ENCODE measurements at places on chromosomes 5 and 9.
A peak's percentile ranks its signal among the peaks of the same experiment; 100 is the strongest.

GRCh38 chr5:52497133-52497693 is 290.5 kb upstream of the ITGA1 start:
- no peak for DNase-seq

DNA sequence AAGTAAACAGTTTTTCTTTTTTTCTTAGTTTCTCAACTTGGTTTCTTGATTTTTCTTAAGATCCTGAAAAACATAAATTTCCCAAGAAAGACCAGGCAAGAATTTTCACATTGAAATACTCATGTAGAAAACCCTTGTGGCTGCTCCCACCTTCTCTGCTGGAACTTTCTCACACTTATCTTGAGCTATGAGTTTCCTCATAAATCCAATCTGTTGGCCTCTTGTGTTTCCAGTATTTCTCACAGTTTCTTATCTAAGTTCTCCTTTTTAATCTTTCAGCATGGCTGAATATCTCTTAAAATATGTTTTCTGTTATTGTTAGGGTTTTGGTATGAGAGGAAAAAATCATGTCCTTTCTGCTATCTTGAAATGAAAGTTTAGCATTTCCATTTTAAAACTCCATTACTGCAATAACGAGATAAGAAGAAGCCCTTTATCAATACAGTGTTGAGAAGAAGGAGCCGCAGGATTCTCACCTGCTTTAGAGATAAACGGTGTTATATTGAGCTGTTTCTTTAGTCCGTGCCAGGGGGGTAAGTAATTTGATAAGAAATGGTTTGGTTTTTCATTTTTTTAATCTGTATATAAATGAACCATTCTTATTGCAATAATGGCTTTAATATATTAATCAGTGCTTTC is 89.3 kb downstream of the ALDH1A1 start:
- DNase-seq, result no peak

DNA sequence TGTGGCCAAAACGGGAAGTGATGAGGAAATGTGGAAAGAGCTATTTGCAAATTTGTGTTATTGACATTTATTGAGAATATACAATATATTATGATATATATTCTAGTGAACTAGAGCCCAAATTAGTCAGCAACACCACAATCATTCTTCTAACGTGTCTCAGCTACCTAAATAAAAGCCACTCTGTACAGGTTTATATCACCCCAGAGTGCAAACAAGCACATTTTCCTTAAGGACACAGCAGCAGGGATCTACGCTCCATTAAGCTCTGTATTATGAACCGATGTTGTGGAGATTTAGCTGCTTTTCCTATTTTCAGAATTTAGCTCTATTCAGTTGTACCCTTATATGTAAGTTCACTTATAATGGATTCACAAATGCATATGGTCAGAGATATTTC is 77.9 kb downstream of the CDH18 start:
- DNase-seq, result no peak

- DNase-seq, result no peak
Observed at GRCh38 chr5:115586525-115587146, 15.6 kb downstream of the TICAM2 start.

DNA sequence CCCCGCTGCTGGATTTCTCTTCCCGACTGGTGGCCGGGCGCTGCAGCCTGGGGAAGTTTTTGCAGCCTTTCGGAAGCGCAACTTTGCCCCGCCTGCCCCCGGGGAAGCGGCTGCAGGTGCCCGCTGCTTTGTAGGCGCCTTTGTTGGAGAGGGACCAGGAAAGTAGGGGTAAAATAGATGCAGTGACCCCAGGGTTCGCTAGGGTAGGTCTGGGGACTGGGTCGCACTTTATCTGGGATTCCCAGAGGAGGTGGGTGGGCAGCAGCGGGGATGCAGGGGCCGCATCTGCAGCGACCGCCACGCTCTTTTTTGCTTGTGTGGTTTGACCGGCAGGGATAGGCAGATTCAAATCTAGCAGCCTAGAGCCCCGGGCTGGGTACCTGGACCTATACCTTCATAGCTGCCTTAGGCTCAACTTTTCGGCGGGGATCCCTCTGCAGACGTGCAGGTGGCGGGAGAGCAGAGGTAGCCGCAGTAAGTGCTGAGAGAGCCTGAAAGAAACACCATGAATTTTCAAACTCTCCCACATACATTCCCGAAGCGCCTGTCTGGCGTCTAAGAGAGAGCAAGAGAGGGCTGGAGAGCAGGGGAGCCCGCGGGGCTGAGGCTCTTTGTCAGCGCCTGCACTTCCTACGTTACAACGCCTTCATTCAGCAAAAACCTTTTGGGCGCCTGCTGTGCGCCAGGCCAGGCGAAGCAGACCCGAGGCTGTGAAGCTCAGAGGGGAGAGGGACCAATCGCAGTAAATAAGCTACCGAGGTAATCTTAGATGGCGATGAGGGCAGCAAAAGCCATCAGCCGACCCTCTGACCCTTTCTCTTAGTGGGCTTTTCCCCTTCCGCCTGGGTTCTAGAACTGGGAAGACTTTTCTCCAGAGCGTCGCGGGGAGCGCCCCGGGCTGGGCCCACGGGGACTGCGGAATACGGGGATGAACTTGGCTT is 642 bp downstream of the SV2C start:
- DNase-seq, result no peak

- no peak for DNase-seq
Observed at GRCh38 chr5:132915681-132916080, 42.2 kb downstream of the LEAP2 start.

DNA sequence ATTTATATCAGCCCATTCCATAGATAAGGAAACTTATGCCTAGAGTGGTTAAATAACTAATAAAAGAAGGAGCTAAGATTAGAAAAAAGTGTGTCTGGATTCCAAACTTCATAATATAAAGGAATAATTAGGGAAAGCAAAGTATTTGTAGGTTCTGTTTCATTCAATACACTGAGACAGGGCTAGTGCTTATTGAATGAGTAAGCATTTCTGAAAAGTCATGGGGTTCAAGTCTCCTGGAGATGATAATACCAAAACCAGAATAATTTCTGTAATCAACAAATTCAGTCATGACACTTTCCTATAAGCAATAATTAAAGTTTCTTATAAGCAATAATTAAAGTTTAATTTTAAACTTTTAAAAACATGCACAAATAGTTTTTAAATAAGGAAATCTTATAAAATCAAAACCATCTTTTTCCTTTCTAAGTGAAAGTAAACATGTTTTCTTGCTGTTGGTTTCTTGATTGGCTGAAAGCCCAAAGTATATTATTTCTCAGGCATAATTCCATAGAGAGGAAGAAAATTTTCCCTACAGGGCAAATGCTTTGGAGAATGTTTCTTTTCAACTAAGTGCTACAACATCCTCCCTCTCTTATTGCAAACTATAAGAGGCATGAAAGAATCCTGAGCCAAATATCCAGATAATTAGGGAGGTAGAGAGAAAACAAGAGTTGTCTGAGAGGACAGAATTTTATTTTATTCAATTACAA is 510.2 kb downstream of the PRELID2 start:
- no peak for DNase-seq

DNA sequence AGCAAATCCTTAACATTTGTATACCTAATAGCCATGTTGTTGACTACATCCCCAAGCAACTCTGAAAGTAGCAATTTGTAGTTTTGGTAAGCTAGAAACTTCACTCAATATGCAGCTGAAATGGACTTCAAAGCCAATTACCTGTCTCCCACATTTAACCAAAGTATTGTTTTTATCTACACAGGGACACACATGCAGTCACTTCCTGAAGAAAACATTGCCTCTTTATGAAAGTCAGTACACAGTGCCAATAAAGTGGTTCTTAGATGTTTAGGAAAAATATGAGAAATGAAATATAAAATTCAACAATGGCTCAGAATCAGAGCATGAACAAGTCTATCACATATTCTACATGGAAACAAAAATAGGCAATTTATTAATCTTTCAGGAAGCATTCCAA is 49.2 kb downstream of the OXCT1 start:
- DNase-seq, result no peak

DNA sequence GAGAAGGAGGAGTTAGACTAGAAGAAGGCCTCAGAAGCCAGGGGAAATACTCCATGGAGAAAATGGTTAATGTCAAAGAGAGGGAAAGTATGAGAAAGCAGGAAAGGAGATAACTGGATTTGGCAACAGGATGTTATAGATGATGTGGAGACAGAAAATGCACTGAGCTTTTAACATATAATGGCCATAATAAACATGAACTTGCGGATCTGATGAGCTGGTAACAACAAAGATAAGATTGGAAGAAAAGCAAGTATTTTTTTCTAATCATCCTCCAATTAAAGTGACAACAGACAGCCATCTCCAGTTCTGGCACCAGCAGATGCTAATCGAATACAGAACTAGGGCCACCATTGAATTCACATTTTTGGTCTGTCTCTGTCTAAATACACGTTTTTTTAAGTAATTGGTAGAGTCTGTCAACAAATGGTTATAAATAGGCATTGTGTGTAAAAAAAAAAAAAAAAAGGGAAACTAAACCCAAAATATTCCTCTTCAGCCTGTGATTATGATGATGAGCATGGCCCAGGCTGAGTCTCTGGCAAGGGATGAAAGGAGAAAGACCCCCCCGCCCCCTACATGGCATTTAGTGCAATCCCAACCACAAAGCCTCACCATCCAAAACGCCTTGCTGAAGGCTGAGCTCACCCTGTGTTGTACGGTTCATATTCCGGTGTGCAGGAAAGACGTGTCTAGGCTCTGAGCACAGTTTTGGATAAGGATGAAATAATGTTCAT is 149.5 kb upstream of the LHFPL2 start:
- DNase-seq, result no peak

GRCh38 chr5:133440467-133441115 is 171.8 kb downstream of the FSTL4 start:
- DNase-seq, result no peak

DNA sequence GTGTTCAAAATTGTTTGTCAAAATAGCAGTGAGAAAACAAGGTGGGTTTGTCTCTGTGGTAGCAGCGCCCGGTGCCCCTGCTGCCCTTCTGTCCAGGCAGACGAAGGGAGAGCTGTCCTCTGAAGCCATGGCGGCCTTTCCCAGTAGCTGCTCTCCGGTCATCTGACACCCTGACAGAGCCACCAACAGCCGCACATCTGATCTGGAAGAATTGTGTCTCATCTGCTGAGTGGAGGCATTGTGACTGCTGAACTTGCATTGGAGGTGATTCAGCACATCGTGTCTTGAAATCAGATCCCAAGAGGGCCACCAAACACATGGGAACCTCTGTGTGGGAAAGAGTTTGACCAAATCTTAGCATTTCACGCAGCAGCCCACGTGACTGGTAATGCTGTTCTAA is 337.6 kb upstream of the IRX1 start:
- no peak for DNase-seq

GRCh38 chr5:106306313-106307028 is 1364.3 kb downstream of the EFNA5 start:
- no peak for DNase-seq

GRCh38 chr9:75108571-75108970 is 20.3 kb downstream of the OSTF1 start:
- no peak for DNase-seq

DNA sequence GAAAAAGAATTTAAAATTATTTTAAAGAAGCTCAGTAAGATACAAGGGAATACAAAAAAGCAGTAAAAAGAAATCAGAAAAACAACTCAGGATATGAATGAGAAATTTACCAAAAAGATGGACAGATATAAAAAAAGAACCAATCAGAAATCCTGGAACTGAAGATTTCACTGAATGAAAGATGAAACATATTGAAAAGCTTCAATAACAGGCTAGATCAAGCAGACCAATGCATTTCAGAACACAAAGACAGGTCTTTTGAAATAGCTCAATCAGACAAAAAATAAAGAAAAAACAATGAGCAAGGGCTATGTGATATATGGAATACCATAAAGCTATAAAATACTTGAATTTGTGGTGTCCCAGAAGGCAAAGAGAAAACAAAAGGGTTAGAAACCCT is 322.6 kb upstream of the POU5F2 start:
- no peak for DNase-seq

DNA sequence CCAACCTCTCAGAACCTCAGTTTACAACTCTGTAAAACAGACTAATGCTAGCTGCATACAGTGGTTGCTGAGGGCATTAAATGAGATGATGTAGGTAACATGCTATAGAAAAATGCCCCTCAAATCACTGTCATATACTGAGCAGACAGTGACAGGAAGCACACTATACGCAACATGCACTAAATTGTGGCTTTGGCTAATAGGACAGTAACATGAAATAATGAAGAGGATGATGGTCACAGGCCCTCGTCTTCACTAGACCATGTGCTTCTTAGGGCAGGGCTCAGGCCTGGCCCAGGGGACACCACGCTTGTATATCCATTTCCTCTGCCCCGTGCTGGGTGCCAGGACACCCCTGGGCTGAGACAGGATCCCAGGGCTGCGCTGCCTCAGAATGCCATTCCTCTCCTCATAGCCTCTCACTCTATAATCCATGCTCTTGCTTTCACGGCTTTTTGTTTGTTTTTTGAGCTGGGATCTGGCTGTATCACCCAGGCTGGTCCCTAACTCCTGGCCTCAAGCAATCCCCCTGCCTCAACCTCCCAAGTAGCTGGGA is 18.9 kb downstream of the CSF1R start:
- DNase-seq, result no peak

DNA sequence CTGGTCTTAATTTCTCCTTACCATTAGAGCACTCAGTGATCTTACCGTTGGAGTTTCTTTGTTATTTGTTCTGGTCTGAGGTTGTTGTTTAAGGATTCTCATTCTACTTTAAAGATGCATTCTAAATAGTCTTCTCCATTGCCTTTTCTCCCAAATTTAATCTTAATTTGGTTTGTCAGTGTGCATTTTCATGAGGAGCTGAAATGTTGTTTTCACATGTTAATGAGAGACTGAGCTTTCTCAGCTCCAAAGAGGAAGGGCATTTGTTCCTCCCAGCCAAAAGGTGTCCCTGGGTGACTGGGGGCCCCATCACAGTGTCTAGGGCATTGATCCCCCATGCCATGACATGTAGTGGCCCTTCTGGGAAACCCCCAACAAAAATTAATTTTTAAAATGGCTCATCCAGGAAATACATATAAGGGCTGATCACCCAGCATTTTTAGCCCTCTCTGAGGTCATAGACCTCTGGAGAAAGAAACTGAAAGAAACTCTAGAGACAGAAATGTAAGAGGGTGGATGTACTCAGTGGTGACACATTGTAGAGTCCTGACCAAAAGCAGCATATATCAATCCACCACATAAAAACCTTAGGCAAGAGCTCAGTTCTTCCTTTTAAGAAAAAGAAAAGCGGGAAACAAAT is 240.4 kb upstream of the RAI14 start:
- no peak for DNase-seq

DNA sequence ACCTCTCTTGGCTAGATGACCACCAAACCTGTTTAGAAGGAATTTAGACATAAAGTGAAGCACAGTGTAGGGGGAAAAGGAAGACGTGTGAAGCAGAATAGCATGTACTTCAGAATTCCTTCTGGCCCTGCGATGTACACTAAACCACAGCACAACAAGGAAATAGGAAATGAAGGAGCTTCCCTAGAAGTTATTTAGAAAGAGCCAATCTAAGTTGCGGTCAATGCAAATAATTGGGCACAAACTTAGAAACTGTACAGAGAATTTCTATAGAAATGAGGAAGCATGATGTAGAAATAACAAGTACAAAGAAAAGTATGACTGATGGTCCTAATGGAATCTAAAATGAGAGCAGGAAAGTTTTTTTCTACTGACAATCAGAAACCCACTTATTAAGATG is 41.5 kb downstream of the ANKRD55 start:
- DNase-seq, result no peak

- no peak for DNase-seq
Observed at GRCh38 chr5:92548346-92548745, 1032.7 kb downstream of the NR2F1-AS1 start.

- DNase-seq, result no peak
Observed at GRCh38 chr9:107138261-107138992, 144.7 kb upstream of the RAD23B start.

- no peak for DNase-seq
Observed at GRCh38 chr5:151189151-151189550, 31.6 kb upstream of the ANXA6 start.

GRCh38 chr9:93143830-93144530 is 9.9 kb upstream of the NINJ1 start:
- DNase-seq, result peak; percentile 38
